Hematopoietic multipotent progenitor cell treated with erythropoietin and hydrocortisone succinate and interleukin-3 and kit ligand, for 15 days (in vitro differentiated cells): ENCODE measurements at places on chromosomes 1 and 21.

- no peak for DNase-seq
Measured at GRCh38 chr1:180163041-180163440, 8.4 kb downstream of the QSOX1 start.

GRCh38 chr1:202901555-202901954 lies 12.6 kb upstream of the RABIF start:
- DNase-seq = no peak

- no peak for DNase-seq
Measured at GRCh38 chr1:204176049-204176448, 9.9 kb upstream of the REN start.

GRCh38 chr1:161195171-161195570 lies 3.7 kb downstream of the ADAMTS4 start:
- DNase-seq = no peak
